ENCODE measurements at places on chromosomes 3 and 15. TPM values are rescaled to one million over a fixed set of nuclear protein-coding genes. Genes with fewer than 3 reads are reported as not detected.

DNA sequence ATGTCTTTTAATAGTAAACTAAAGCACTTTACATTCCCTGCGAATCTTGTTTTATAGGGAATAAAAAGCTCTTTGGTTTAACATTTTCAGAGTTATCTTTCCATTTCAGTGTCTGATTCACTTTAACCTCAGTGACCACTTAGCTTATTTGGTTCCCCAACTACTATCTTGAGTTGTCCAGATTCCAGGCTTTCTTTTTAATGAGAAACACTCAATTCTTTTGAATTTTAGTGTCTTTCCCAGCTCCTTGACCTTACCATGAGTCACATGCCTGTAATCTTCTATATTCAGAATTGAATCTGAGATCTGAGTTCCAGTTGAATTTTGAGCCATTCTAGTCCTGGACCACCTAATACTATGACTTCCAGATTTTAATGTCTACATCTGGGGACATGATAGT is 144.4 kb downstream of the KCNAB1 start:
- no peaks in the 10 kb centered on the region for H3K4me1 ChIP-seq
- H3K4me3 ChIP-seq, result no peak overlapping the region
- H3K27ac ChIP-seq, result no peak overlapping the region
- no peaks in the 10 kb centered on the region for H3K27me3 ChIP-seq

- peaks cover 10% of the 10 kb centered on the region for H3K27me3 ChIP-seq
- H3K4me3 ChIP-seq, result no peak overlapping the region
- no peak overlapping the region for H3K27ac ChIP-seq
- no peaks in the 10 kb centered on the region for H3K36me3 ChIP-seq
- no peaks in the 10 kb centered on the region for H3K4me1 ChIP-seq
Measured at GRCh38 chr15:74983725-74984231, 11.6 kb upstream of the SCAMP5 start.

Gene SLC51A
- 28.1 TPM for polyA plus RNA-seq

- no peak for DNase-seq
- H3K4me3 ChIP-seq, result no peak overlapping the region
- H3K36me3 ChIP-seq, result no peaks in the 10 kb centered on the region
- no peaks in the 10 kb centered on the region for H3K4me1 ChIP-seq
- H3K27me3 ChIP-seq, result no peaks in the 10 kb centered on the region
Measured at GRCh38 chr3:52119826-52120225, 34.4 kb downstream of the POC1A start.

All from small intestine (tissue), 16 donors.